ENCODE measurements at places on chromosomes 3 and 15.

- peak; percentile 0 for DNase-seq
Measured at GRCh38 chr15:46815765-46816164, 901.5 kb upstream of the SEMA6D start.

DNA sequence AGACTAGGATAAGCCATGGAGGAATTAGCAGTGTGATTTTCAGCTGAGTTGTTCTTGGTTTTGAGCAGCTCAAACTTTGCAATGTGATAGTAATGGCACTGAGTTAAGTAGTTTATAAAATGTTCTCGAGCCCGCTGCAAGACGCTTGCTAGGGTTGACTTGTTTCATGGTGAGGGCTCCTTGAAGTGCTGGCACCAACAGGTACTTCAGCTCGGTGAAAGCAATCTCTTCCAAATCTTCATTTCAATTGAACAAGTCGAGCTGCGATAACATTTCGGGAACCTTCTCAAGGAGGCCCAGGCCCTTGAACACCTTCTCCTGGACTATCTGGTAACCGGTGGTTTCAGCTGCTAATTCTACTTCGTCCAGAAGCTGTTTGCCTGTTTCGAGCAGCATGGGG is 50.8 kb upstream of the DYNC1LI1 start:
- no peak for DNase-seq

- DNase-seq = no peak
Measured at GRCh38 chr15:25464784-25465183, 26.0 kb upstream of the UBE3A start.

DNA sequence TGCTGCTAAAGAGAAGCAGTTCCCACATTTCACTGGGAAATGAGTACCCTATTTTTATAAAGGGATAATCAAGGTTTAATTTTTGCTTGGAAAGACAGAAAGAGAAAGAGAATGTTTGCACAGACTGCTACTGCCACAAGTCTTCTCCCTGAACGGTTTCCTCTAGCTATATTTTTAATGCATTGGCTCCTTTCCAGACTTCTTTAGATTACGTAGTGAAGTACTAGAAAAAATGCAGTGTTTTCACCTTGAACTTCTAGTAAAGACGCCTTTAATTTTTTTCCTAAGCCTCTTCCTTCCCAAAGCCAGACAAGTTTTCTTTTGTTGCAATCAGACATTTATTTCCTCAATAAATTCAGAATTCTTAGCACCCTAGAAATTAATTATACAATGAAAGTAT is 248.3 kb upstream of the CCDC54 start:
- no peak for DNase-seq

DNA sequence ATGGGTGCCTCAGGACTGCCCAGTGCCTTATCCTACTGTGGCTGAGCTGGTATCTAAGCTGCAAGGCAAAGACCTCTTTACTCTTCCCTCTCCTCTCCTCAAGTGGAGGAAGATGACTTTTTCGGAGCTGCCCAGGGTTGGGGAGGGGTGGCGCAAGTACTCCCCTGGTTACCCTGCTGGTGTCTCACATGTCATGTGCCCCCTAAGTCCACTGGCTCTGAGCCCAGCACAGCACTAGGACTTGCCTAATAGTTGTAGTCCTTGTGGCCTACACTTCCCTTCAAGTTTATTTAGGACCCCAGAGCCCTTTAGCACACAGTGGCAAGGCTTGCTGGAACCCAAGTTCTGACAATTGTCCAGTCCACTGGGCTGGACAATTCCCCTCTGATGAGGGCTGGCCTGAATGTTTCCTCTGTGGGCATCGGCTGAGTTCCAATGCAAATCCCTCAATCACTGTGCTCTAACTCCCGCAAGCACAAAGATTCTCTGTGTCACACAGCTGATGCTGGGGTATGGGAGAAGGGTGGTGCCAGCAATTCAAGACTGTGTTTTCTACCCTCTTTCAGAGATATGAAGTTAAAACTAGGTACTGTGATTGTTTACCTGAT is 60.4 kb downstream of the UQCC5 start:
- no peak for DNase-seq

GRCh38 chr3:191641789-191642188 is 180.8 kb downstream of the PYDC2 start:
- DNase-seq = no peak

DNA sequence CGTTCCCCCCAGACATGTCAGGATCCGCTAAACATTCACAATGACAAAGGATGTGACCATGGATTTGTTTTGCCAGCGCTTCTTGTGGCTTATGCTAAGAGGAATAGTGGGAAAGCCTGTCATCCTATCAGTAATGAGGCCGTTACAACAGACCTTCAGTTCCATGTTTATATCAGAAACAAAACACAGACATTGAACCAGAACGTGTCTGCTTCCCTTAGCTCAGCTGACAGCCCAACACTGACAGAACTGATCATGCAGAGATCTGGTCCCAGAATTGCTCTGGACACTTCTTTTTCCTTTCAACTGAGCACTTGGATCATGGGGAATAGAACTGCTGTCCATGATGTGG is 58.3 kb upstream of the MYZAP start:
- no peak for DNase-seq

DNA sequence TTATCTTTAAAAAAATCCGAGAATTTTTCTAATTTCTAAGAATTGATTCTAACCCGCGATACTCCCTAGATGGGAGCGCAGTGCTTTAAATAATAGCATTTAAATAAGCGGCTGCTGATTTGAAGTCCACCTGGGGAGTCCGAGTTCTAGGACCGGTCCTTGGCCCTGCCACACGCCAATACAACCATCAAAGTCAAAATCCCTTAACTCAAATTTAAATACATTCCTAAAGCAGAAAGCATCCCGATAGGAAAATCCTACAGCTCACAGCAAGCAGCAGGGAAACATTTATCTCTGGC is 508 bp upstream of the ECT2 start:
- DNase-seq = no peak

DNA sequence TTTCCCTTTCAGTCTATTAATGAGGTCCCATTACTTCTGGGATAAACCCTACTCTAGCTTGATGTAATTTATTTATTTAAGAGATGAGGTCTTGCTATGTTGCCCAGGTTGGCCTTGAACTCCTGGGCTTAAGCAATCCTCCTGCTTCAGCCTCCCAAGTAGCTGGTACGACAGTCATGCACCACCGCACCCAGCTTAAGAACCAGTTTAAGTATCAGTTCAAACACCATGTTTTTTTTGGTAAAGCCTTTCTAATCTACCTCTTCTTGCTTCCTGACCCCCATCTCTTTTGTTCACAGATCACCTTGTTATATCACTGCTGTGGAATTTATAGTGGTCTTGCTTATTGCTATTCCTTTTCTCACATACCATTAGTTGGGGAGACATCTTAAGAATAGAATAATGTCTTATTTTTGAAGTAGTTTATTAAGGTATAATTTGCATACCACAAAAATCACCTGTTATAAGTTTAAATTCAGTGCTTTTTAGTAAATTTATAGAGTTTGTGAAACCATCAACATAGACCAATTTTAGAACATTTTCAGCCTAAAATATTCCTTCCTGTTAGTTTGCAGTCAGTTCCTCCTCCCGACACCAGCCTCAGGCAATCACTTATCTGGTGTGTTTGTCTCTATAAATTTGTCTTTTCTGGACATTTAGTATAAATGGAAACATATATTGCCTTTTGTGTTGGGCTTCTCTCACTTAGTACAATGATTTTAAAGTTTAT is 257.9 kb downstream of the PDCD6IP start:
- no peak for DNase-seq

DNA sequence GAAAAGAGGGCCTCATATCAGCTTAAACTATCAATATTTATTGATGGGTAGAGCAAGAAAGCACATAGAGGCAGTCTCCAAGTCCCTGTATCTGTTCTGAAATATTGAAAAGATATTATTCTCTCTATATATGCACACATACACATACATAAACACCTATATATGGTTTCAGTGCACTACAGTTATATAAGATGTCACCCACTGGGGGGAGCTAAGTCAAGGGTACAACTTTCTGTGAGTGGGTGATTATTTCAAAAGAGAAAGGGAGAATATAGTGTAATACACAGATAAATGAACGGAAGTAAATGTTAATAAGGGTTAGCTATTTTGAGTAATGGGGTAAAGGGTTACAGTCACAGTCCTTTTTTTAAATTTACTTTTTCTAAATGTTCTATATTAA is 8.8 kb downstream of the SNTN start:
- no peak for DNase-seq

GRCh38 chr3:14047841-14048240 is 76.8 kb downstream of the CHCHD4 start:
- DNase-seq = no peak

DNA sequence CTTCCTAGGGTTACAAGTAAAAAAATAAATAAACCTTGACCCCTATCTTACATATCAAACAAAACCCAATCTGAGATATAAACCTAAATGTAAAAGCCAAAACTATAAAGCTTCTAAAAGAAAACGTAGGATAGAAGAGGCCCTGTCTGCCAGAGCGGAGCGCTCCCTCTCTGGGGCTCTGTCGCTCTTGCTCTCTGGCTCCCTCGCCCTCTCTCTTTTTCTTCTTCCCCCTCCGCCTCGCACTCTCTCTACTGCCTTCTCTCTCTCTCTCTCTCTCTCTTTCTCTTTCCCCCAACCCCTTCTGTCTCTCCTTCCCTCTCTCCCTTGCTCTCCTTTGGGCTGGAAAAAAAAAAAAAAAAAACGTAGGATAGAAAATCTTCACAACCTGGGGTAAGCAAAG is 21.6 kb downstream of the RYK start:
- no peak for DNase-seq

Measured in MG63 (cell line).